ENCODE measurements at places on chromosomes 5 and 9.

- no peak for DNase-seq
Measured at GRCh38 chr5:155091768-155092717, 78.5 kb downstream of the KIF4B start.

DNA sequence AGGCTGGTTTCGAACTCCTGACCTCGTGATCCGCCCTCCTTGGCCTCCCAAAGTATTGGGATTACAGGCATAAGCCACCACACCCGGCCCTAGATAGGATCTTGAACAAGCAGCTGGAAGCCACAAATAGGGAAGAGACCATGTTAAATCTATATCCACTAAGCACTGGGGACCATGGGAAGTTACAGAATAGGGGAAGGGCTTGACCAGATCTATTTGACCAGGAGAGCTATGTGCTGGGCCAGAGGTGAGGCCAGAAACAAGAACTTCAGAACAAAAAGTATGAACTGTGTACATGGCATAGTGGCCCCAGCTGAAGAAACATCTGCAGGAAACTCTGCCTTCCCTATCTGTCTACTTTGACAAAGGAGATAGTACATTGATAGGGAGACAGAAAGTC, 10.8 kb downstream of the KLF4 start:
- DNase-seq = no peak

DNA sequence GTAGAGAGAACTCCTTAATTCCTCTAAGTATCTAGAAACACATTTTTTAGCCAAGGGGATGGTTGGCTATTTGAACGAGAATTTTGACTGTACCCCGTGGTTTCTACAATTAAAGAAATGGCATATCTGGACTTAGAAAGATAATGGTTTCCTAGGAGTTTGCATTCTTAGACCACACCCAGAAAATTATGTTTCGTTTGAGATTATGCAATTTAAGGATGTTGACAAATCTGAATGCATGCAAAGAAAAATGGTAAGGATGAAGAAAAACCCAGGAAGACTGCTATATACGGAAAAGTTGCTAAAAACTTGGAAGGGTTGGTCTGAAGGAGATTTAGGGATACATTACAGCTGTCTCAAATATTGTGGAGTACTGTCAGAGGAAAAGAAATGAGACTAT, 538.5 kb upstream of the WWC1 start:
- no peak for DNase-seq

DNA sequence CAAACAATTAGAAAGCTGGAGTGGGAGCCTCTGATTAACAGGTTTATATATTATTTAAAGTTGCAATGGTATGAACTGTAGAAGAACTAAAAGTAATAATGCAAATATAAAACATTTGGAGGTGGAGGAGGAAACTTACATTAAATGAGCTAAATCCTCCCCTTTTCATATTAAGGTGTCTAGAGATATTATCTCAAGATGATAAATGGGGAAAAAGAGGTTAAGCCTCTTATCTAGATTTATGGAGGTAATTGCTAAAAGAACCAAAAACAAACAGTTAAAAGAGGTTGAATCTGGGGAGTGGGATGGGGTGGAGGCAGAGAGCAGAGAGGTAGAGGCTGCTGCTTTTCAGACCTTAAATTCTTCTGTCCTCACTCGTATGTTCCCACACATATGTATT, 147.8 kb upstream of the SLC24A2 start:
- DNase-seq = no peak

GRCh38 chr5:55344392-55344992, 36.7 kb downstream of the MTREX start:
- peak; percentile 13 for DNase-seq

DNA sequence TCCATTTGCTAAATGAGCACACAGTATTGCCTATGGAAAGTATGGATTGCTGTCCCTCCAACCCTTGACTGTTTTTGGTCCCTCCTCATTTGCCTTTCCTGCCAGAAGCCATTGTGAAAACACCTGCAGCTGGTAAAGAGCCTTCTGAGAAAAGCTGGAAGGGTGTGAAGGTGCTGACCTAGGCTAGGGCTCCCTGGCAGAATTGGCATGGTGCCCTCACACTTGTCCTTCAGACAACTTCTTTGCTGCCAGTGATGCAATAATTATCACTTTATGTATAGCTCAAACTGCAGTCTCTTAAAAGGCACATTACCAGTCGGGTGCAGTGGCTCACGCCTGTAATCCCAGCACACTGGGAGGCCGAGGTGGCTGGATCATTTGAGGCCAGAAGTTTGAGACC, 4.2 kb downstream of the TXNDC15 start:
- DNase-seq = no peak

DNA sequence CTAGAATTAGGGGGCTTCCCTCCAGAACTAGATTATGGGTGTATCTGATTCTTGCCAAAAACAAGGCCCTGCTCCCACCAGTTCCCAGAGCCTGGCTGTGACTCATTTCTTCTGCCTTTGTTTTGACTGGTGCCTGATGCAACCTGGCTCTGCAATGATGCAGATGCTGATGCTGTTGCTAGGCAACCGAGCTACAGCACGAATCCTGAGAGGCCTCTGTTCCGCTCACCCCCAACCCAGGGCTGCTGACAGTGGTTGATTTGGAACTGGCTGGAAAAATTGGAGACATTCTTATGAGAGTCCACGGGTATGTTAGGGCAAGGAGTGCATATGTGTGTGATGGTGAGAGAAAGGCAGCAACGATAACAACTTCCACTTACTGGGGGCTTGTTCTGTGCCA, 100.3 kb downstream of the NSG2 start:
- no peak for DNase-seq

DNA sequence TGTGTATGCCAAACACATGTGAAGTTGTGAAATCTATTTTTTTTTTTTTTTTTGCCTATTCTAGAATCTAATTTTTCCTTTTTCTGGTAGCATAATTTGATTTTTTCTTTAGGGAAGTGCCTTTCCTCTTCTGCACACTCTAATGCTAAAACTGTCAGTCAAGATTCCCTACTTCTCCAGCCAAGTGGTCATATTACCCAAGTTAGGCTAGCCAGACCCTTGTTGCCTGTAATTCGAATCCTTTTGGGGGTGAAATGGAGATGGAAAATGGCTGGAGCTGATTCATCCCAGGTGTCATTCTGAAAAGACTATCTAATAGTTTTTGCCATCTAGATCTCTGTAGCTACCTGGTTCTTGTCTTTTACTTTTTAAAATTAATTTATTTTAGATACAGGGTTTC, 24.8 kb upstream of the UBAP1 start:
- DNase-seq = no peak

GRCh38 chr5:52359261-52359660, 428.5 kb upstream of the ITGA1 start:
- no peak for DNase-seq

DNA sequence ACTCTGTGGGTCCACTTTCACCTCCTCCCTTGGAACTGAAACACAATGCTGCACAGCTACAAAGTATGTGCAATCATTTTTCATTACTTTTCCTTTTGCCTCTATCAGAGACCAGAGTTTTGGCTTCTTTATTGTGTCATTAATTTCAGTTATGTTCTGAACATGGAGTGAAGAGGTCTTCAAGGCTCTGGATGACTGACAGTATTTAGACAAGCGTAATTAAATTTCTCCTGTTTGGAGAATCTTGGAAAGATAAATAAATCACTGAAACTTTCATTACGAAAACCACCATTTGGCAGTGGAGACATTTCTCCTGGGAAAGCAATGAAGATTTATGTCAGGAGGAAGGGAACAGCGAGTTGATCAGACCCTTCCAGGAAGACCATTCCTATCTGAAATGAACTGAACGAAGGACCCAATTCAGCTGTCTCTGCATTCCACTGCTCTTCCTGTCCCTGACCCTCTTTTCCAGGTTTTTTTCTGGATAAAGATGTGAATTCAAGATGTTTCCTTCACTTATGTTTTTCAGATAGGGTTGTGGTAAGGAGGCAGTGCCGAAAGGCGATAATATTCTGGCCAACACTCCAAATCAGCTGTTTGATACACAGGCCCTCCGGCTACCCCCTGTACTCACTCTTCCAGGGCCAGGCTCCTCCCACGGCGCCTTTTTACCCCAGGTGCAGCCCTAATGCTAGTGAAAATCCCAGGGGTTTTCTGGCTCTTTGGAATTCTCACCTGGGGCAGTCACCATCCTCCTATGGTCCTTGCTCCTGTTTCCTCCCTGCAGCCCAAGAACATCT, 77.2 kb upstream of the OSMR start:
- DNase-seq = no peak

- no peak for DNase-seq
Measured at GRCh38 chr5:109936996-109937395, 247.3 kb downstream of the MAN2A1 start.

DNA sequence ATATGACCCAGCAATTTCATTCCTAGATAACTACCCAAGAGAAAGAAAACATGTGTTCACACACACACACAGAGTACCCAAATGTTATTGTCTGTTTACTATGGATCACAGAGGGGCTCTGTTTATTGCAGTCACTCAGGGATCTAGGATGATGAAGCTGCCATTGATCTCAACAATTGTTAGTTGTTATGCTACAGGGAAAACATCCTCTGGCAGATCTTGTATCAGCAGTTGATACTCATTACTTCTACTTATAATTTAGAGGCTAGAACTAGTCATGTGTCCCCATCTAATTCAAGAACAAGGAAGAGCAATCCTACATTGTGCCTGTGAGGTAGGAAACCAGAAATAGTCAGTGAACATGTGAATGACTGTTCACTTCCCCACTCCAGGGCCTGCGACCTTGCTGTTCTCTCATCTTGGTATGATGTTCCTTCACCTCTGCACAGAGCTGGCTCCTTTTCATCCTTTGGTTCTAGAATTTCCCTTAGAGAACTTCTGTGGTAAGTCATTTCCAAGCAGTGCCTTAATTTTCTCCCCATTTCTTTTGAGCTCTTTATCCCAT, 30.3 kb downstream of the NMUR2 start:
- DNase-seq = no peak

GRCh38 chr5:123546657-123547056, 34.7 kb downstream of the CSNK1G3 start:
- DNase-seq = no peak

DNA sequence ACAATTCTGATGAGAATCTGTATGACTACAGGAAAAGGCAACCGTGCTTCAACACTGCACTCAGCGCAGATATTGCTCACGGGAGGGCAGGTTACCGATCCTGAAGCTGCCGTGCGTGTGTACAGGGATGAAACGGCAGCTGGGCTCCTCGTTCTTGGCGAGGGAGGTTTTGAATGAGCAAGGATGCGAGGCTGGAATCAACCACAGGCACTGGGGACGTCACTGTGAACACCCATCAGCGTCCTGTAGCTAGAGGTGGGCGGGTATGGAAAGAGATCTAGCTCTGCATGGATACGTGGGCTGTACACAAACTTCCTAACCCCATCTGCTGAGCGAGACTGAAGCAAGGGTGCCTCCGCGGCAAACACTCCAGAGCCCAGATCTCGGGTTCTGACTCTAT, 84.3 kb upstream of the COL5A1 start:
- no peak for DNase-seq

DNA sequence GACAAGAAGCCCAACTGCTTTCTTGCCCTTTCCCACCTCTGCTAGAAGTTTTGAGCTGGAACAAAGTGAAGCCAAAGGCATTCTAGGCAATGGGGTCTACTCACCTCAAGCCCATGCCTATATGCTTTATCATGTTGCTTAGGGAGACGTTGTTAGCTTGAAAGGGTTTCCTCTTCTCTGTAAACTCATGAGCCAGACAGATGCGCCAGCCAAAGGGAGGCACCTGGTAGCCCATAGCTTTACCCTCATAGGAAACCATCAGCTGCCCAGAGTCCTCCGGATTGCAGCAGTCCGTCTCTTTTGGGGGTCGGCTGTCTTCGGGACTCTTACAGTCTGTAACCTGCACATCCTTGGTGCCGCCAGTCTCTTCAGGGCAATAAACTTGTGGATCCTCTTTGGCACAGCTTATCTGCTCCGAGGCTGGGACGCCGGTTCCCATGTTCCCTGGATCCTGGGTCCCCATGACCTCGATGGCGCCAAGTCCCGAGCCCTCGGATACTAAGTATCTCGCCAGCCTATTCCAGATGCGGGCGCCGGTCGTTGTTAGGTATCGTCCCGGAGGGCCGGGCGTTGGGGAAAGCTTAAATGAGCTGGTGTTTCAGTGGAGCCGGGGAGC, 678 bp downstream of the GBA2 start:
- no peak for DNase-seq

DNA sequence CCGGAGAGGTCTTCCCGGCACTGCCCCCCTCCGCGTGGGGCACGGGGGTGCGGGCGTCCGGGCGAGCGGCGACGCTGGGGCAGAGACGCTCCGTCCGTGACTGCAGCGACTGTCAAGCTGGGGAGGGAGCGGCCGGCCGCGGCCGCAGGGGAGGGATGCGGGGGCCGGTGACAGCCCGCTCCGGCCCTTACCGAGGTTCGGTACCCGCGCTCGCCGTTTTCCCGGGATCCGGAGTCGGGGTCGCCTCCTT, 400 bp downstream of the KDM4C start:
- DNase-seq = no peak

DNA sequence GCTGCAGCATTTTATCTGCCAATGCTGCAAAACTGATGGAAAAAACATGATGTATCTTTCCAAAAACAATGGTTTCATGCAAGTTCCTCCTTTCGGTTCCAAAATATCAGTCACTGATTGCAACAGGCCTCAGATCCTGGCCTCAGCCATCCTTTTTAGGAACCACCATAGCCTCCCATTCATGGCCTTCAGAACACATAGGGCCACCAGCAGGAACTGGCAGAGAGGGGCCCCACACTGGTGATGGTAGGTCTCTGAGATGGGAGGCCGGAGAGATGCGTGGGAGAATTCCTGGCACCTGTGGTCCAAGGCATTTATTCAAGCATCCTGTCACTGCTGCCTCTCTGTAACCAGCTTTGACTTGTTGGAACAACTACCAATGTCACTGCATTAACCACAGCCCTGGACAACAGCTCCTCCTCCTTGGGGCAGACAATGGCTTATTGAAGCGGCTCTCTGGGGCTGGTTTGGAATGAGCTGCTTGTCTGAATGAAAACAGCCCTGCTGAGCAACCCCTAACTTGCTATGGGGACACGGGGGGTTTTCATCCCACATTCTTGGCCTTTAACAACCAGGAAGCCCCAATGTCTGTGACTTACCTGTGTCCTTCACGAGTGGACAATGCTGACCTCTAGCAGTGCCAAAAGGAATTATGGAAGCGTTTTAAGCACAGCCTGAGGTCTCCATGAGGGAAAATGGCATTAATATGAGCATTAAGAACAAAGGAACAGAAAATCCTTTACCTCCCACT, 108.1 kb downstream of the LHFPL2 start:
- no peak for DNase-seq

- no peak for DNase-seq
Measured at GRCh38 chr5:66969963-66970362, 226.6 kb downstream of the CD180 start.

DNA sequence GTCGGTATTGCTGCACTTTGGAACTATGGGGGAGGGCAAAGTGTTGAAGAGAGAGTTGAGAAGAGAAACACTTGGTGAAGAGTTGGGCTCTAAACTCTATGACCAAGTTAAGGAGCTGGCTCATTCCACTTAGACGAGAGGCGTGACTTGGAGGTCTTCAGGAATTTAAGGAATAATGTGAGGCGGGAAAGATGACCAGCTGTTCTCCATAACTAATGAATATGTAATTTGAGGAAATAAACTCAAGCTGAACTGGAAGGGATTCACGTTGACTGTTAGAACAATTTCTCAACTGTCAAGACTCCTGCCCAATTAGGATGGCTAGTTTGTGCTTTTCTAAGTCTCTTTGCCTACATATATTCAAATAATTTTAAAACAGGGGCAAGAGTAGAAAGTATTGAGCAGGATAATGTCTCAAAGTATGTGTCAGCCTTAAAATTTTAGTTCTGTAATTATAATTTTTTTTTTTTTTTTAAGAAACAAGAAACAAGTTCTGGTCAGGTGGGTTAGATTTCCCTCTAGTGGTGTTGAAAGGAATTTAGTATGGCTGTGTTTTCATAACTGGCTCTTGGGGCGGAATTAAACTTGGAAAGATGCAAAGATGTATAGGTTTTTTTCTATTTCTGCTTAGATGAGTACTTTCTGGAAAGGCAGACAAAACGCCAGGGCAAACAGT, 33.4 kb downstream of the TMEM252 start:
- no peak for DNase-seq
